Activated CD8-positive, alpha-beta memory T cell treated with anti-CD3 and anti-CD28 coated beads, Interleukin-2, amount 50 U/mL, for 4 hours (primary cell): ENCODE measurements at places on chromosomes 1 and 21.

DNA sequence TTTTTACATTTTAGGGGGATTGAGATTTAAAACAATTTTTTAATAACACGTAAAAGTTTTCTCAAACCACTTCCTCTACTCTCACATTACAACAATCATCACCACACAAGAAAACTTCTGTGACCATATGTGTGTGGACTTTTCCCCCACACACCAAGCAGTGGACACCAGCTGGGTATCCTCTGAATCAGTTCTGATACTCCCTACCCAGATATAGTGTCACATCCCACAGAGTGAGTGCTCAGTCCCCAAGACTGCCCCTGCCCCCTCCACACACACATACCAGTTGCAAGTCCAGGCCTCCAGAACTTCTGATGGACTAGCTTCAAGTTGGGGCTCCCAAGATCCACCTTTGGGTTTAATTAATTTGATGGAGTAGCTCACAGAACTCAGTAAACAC is 53.3 kb upstream of the QSOX1 start:
- DNase-seq: no peak

DNA sequence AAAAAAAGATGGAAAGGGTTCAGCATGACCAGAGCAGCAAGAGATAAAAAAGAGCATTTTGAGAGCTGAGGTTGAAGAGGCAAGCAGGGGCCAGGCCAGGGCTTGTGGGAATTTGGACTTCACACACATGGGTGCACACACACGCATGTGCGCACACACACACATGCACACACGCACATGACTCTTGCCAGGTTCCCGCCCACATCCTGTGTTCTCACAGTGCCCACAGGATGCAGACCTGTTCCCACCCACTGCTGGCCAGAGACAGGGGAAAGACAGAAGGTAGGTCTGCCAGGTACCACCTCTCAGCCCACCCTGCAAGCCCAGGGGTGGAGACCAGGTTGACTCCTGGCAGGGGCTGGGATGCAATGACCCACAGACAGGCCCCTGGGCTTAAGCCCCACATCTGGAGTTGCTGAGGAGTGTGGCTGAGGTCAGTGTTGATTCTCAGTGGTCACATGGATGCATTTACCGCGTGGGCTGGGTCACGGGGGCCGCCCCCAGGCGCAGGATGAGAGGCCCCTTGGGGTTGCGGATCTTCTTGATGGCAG is 4.4 kb downstream of the COL16A1 start:
- DNase-seq: no peak

GRCh38 chr1:220527279-220527907 is 543 bp upstream of the MARK1 start:
- no peak for DNase-seq

DNA sequence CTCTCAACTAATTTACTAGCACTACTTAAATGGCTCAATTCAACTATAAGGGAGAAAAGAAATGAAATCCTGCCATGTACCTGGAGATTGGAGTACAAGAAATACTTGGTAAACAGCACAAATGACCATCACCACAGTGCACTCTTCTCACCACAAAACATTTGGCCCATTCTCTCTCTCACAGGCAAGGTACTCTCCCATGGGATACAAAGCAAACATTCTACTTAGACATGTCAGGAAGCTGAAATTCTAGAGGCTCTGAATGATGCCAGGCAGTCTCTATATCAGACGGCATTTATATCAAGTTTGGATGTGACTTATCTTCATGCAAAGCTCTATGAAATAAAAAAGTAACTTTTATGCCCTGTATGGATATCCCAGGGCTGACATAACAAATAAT is 72.5 kb downstream of the DPT start:
- DNase-seq: no peak

DNA sequence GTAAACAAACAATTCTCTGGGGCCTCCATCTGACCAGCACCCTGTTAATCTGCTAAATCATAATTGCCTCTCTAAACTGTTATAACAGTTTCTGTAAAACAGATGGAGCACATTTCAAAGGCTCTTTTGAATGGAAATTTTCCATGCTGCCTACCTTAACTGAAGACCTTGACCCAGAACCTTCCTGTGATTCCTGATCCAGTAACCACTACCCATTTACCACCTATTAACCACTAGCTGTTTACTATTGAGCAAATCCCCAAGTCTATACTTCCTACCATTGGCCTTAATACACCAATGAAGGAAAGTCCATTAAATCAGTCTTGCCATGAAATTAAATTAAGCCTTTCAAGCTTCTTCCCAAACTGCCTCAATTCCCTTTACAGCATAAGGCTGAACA is 46.3 kb downstream of the RAB3GAP2 start:
- no peak for DNase-seq

DNA sequence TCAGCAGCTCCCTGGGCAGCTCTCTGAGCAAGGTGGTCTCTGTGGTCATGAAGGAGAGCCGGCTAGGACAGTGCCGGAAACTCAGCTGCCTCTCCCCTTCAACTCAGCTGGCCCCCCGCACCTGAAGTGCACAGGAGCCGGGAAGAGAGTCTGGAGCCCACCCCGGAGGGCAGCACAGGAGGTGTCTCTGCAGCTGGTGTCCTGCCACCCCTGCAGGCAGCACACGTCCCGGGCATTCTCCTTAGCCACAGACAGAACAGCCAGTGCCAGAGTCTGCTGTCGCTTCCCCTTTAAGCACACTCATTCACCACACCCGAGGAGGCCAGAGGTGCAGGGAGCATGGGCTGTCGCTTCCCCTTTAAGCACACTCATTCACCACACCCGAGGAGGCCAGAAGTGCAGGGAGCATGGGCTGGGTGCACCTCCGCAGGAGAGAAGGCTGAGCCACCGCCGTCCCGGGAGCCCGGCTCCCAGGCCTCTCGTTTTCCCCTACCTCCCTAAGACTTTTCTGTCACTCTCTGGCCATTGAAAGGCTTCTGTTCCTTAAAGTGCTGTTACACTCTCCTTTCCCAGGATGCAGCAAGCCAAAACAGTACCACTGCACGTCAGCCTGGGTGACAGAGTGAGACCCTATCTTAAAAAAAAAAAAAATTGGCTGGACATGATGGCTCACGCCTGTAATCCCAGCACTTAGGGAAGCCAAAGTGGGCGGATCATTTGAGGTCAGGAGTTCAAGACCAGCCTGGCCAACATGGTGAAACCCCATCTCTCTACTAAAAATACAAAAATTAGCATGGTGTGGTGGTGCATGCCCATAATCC is 16.9 kb upstream of the SAMD11 start:
- no peak for DNase-seq

GRCh38 chr21:35942211-35943144 is 117.8 kb downstream of the SETD4 start:
- DNase-seq: no peak

GRCh38 chr1:48693180-48693579 is 83.5 kb downstream of the BEND5 start:
- DNase-seq: no peak

GRCh38 chr1:68969441-68969840 is 472.6 kb upstream of the DEPDC1 start:
- no peak for DNase-seq

GRCh38 chr1:155278689-155279160 is 1.5 kb downstream of the HCN3 start:
- DNase-seq: no peak

DNA sequence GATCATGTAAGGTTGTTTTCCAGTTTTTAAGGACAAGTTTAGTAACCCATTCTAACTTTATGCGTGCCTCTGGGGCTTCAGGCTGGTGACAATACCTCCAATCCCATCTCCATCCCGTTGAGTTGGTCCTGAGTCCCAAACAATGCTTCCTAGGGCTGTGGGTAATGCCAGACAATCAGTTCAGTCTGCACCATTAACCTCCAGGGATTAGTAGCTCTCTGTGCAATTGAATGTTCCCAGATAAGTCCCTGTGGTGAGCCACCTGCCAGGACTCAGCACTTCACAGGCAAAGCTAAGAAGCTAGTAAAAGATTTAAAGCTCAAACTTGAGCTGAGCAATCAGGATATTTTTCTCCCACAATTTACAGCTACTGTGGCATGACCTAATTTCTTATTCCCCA is 462.2 kb upstream of the PTBP2 start:
- no peak for DNase-seq

DNA sequence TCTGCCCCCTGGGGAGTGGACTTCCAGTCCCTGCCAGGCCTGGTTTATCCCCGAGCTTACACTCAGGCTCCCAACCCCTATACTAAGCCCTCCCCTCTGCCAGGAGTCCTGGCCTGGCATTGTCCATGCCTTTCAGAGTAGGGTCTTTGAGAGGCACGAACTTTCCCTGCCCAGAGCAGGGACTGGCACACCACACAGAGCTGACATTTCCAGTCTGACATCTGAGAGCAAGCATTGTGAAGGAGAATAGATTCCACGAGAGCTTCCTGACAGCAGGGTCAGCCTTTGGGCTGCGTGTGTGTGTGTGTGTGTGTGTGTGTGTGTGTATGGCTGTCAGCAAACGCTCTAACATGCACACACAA is 59.5 kb upstream of the LAPTM5 start:
- DNase-seq: no peak

GRCh38 chr1:39205781-39206464 is 1.4 kb downstream of the MACF1 start:
- DNase-seq: no peak

DNA sequence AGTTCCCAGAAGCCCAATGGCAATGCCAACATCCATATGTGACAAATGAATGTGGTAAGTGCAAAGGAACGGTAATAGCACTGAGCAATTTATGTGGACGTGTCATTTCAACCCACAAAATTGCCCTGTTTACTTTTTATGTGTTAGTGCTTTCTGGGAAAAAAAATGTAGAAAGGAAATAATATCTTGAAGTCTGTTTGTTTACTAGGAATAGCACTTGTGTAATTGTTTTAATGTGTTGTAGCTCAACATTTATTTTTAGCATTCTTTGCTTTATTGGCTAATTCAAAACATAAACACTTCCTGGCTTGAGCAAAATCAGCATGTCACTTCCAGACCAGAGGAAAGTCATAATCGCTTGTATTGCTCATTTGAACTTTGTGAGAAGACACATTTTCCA is 224.8 kb upstream of the KCNK2 start:
- DNase-seq: no peak

DNA sequence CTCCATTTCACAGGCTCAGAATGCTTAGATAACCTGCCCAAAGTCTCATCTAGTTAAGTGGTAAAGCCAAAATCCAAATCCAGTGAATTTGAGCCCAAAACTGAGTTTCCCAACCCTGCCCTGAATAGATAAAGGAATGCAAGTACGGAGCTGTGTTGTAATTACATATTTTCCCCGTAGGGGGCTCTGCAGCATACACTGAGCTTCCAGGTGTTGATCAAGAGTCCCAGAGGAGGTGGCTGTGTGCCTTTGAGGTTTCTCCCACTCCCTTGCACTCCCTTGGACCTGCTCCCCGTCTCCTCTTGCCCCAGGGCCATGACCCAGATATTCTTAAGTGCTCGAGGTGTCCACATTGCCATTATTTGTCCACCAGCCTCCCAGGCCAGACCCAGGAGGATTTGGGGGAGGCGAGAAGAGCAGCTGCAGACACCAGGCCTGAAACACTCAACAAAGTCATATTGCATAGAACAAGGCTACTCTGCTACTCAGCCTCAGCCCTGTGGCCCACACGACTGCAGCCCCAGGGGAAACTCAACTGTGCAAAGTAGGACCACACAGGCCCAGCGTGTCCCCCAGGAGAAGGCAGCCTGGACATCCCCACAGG is 18.4 kb upstream of the LY9 start:
- peak; percentile 46 for DNase-seq

DNA sequence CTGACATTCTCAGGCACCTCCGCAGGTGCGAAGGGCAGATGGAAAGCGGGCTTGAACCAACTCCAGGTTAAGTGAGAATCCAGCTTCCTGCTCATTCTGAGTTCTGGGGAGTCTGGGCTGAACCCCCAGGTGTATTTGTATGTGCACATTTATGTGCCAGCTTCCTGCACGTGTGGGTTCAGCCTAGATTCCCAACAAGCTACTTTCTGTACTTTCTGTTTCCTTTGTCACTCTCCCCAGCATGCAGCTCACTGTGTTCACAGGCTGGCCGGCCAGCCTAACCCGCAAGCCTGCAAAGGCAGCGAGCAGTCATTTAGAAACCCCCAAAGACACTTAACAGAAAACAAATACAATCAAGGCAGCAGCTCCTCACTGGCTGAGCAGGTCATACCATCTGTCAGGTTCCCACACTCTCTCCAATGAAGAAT is 1.3 kb upstream of the IL19 start:
- peak; percentile 31 for DNase-seq

GRCh38 chr1:53629101-53629691 is 109.8 kb downstream of the GLIS1 start:
- peak; percentile 4 for DNase-seq

GRCh38 chr1:107724648-107725047 is 240.3 kb downstream of the VAV3 start:
- no peak for DNase-seq

GRCh38 chr1:100703052-100703451 is 16.5 kb upstream of the VCAM1 start:
- no peak for DNase-seq

DNA sequence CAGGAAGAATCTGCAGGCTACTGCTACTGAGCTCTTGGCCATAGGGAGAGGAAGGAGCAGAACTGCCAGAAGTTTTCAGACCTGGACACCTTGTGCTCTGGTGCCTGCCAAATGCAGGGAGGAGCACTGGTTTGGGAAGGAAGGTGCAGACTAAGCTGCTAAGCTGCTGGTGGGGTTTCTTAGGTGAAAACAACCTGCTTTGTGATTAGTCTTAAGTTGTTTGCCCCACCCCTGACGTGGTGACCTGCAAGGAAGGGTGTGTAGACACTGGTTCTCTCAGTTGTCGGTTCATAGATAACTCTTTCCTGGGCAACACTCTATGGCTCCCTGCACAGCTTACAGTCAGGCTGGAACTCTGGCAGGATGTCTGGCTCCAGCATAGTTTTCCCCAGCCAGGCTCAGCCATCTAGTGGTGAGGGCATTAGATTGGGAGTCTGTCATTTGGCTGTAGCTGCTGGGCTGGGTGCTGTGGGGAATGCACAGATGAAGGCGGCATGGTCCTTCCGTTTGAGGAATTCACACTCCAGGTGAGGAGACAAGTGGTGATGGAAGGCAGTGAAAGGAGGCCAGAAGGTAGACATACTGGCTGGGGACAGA is 10.3 kb upstream of the S100A10 start:
- DNase-seq: no peak

- DNase-seq: peak; percentile 22
Observed at GRCh38 chr1:168234846-168235547, 9.2 kb downstream of the SFT2D2 start.

- DNase-seq: no peak
Observed at GRCh38 chr1:41503538-41504113, 19.1 kb upstream of the EDN2 start.
